Stimulated activated CD8-positive, alpha-beta memory T cell treated with anti-CD3 and anti-CD28 coated beads, Interleukin-4, amount 100 ng/mL, for 24 hours (primary cell): ENCODE measurements at places on chromosomes 3 and 15.

DNA sequence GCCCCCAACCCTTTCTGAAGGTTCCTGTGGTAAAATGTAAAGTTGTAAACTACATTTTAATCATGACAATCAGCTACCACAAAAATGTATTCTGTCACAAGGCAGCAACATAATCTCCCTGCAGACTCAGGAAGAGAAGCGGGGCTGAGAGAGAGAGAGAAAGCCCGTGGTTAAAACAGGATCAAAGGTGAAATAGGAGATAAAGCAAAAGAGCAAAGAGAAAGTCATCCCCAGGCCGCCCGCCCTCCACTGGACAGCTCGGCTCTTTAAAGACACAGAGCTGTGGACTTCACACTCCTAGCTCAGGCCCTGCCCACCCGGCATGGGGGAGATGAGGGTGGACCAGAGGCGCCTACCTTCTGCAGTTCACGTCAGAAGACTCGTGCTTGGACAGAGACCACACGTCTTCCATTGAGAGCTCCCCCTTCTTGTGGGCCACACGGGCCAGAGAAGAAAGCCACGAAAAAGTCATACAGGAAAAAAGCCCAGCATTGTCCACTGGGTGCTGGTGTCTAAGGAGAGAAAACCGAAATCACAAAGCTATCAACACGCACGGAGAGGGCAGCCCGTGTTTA lies 29.4 kb downstream of the ABCC5 start:
- DNase-seq, result no peak

DNA sequence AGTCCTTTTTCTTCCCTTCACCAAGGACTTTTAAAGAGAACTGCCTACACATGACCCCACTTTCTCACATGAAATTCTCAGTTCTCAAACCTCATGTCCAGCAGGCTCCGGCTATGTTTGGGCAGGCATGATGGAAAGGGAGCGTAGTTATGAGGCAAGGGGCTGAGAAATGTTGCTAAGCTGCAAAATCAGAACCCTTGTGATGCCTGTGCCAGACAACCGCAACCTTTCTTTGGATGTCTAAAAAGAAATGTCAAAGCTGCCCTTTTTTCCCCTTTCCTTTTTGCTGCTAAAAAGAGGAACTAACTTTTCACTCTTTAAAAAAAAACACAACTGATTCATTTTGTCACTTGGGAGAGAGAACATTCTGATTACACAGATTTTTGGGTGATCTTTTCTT lies 19.2 kb downstream of the GNB4 start:
- no peak for DNase-seq

- no peak for DNase-seq
Measured at GRCh38 chr3:50163572-50164455, 8.7 kb downstream of the SEMA3F start.

DNA sequence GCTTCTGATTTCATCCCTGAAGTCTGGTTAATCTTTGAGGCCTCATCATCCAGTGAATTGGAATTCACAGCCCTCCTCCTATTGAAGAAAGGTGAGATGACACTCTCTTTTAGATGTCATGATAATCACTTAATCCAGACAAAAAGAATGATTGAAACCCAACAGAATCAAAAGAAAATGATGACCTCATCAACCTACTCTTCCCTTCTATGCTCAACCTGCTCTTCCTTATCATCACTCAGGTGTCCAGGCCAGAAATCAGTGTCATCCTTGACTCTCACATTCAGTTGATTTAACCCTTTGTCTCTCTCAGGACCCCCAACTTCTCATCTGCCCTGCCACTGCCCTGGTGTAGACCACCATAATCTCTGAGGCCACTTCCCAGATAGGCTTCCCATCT lies 11.8 kb downstream of the PLA2G4E start:
- no peak for DNase-seq

DNA sequence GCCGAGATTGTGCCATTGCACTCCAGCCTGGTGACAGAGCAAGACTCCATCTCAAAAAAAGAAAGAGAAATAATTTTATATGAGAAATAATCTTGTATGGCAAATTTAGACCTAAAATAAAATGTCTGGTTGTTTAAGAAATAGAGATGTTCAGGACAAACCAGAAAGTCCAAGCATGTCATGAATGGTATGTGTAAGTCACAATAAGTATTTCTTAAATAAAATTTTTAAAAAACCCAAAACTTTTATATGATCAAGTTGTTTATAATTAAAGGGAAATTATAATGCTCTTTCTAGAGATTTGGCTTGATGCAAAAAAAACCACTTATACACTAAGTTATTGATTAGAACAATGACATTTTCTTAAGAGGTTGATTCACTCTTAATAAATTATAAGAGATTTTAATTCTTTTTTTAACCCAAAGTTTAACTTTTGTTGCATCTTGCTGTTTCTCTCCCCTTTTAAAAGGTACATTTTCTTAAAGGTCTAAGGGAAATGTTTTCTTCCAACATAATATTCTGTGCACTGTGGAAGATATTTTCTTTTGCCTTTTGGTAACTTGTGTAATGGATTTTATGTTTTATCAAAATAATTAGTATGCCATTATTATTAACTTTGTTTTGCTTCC lies 105.7 kb downstream of the RTP4 start:
- no peak for DNase-seq

GRCh38 chr3:153032891-153033290 lies 129.1 kb upstream of the RAP2B start:
- no peak for DNase-seq

DNA sequence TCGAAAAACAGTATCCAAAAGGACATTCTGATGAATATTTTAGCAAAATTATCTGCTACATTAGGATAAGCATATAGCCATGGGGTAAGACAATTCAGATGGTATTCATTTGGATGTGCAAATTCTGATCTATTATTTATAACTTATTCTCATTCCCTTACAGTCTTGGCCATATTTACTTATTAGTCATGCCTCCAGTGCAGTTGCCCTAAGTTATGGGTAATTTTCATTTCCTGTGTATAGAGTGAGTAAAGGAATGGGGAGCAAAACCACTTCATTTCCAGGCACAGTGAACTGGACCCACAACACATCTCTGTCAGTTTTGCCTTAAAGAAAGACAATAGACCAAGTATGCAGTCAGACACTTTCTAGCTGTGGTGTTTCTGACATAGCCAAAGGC lies 134.3 kb downstream of the POLQ start:
- no peak for DNase-seq

DNA sequence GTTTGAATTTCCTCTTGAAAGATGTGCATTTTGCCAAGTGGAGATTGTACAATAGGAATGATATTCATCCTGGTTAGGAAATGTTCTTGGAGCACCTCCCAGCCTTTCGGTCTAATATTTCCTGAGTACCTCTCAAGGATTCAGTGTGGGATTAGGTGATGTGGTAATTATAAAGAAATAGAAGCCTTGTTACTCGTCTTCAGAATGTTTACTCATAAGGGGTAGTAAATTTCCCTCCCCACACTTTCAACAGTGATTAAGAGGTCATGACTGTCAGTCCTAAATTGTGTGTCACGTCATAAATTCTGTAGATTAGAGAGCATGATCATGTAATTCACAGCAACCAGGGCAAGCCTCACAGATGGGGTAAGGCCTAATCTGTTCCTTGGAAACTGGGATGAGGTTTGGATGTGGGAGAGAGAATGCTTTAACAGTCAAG lies 633.1 kb upstream of the TBL1XR1 start:
- no peak for DNase-seq

DNA sequence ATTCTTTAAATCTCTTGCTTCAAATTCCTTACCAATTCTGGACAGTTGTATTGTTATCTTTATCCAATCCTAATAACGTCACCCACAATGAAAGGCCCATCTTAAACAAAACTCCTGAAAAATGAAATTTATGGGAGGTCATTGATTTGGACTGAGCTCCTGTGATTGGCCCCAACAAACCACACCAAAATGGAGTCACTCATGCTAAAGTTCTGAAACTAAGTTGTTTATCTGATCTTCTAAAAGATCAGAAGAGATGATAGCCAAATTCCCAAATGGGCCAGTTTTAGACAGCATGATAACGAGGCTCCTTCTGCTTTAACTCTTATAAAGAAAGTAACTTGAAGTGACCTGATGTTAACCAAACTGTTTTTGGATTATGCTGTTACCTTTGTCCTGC lies 39.7 kb upstream of the GPD1L start:
- no peak for DNase-seq

GRCh38 chr3:188106887-188107830 lies 46.8 kb upstream of the LPP start:
- no peak for DNase-seq

DNA sequence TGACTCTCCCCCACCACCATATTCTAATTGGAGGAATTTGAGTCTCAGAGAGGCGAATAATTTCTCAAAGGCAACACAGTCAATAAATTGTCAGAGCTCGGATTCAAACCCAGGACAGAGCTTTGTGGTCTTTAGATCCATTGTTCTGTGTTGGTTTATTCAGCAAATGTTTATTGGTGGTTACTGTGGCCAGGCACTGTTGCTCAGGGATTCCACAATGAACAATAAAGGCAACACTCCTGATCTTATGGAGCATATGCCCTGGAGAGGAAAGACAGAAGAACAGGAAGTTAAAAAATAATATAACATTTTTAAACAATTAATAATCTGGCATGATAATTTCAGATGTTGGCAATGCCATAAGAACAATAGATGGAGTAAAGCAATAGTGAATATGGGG lies 291.7 kb upstream of the NR2E3 start:
- DNase-seq, result no peak

- no peak for DNase-seq
Measured at GRCh38 chr15:66240240-66240794, 13.2 kb downstream of the MEGF11 start.

- no peak for DNase-seq
Measured at GRCh38 chr3:165491487-165491886, 295.3 kb upstream of the SLITRK3 start.

DNA sequence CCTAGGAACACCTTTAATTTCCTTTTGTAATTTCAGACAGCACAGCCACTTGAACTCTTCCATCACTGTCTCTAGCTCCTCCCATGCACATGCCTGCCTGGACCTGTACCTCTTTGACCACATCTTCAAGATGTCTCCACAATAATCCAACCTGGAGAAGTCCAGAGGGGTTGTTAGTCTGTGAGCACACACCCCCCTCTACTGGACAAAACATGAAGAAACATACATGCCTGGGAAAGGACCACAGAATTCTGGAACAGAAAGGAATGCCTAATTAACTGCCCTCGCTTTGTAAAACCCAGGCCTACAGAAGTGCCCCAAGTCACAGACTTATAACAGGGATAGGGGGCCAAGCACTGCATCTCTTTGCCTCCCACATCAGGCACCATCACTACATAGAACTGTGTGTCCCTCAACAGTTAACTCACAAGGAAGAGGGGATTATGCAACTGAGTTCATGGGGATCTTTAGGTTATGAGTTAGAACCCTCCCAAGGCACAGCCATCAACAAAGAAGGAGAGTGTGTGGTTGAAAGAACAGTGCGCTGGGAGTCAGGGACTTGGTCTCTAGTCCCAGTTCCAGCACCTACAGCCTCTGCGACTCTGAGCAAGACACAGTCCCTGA lies 61.7 kb downstream of the FMN1 start:
- DNase-seq, result no peak

DNA sequence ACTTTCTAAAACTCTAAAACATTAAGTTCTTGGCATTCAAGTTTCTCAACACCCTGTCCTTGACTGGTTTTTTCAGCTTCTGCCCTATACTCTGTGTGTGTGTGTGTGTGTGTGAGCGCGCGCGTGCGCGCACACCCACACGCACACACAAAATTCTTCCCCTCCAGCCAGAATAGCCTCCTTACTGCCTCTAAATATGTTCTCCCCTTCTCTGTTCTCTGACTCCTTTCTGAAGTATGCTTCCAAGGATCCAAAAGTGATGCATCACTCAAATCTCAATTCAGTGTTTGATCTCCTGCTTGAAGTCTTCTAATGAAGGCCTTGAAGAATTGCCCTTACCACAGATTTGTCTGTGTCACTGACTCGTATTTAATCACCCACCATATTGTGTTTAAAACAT lies 129.8 kb downstream of the SLC25A26 start:
- DNase-seq, result no peak

DNA sequence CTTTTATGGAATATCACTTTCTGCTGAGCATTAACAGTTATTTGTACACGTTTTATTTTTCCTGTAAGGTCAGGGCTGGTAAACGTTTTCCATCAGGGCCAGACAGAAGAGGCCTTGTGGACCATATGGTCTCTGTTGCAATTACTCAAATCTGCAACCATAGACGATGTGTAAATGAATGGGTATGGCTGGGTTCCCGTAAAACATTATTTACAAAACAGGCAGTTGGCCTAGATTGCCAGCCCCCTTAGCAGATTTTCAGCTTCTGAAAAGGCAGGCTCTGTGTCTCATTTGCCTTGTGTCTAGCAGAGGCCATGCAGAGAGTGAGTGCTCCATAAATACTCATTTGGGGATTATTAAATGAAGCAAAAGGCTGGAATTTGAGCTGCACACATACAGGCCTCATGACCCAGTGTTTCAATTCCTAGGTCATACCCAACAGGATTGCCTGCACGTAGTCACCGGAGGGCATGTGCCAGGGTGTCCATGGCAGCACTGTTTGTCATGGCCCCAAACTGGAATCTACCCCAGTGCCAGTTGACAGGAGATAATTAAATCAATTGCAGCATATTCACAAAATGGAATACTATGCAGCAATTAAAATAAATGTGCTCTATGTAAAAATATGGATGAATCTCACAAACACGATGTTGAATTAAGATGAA lies 51.3 kb downstream of the GPD1L start:
- DNase-seq, result no peak

GRCh38 chr3:124659175-124659574 lies 71.1 kb upstream of the UMPS start:
- DNase-seq, result no peak

DNA sequence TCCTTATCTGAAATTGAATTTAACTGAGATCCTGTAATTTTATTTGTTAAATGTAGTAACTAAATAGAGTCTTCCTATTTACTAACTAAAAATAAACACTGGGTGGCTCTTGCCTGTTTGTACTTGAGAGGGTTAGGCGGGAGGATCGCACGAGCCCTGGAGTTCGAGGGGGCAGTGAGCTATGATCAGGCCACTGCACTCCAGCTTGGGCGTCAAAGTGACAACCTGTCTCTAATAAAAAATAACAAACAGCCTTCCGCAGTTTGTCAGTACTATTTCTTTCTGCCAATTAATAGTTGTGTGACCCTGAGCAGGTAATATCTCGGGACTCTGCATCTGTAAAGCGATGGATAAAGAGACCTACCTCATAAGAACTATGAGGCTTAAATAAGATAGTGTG lies 768 bp upstream of the PDE12 start:
- no peak for DNase-seq

- DNase-seq, result no peak
Measured at GRCh38 chr3:156491192-156491591, 63.7 kb downstream of the SSR3 start.

- DNase-seq, result no peak
Measured at GRCh38 chr3:163462446-163462845, 1615.8 kb downstream of the SI start.
